ENCODE measurements at places on chromosomes 5 and 9.

DNA sequence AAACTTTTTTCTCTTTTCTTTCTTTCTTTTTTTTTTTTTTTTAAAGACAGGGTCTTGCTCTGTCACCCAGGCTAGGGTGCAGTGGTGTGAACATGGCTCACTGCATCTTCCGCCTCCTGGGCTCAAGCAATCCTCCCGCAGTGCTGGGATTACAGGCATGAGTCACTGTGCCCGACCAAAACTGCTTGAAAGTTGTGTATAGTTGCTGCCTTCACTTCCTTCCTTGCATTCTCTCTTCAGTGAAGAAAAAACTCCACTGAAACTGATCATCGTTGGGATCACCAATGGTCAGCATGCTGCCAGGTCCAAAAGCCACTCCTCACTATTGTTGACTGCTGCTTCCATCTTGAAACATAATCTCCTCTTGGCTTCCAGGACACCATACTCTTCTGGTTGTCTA is 66.6 kb upstream of the CTNNA1 start:
- no peak for DNase-seq

DNA sequence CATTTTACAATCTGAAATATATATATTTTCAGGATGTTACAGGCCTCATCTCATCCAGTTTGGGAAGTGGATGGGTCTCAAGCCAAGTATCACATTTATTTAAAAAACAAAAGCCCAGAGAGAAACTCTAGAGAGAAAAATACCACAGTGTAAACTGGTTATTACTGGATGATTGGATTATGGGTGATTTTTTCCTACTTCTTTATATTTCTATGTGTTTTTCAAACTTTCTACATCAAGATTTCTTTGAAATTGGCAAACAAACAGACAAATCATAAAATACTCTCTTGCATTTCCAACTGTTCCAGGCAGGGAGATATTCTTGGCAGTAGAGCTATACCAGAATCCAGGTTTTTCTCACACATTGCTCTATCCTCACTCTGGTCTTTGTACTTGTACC is 116.0 kb upstream of the SMIM23 start:
- no peak for DNase-seq

- DNase-seq, result peak; percentile 3
These were observed 419.1 kb downstream of the ENC1 start for GRCh38 chr5:74221413-74221812.

DNA sequence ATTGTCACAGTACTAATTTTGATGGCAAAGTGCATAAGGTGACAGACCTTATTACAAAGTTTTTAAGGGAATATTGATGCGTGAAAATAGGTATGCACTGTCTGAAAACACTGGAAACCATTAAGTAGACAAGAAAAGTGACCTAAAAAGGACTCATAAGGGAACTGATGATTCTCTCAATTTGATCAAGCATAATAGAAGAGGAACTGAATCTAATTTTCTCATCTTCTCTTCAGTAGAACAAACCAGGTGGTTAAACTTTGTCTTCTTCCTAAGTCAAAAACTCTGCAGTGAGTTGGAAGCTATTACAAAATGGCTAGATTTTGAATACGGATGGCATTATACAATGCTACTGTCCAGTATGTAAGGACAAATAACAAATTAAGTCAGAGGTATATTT is 53.4 kb downstream of the RNF145 start:
- DNase-seq, result no peak

DNA sequence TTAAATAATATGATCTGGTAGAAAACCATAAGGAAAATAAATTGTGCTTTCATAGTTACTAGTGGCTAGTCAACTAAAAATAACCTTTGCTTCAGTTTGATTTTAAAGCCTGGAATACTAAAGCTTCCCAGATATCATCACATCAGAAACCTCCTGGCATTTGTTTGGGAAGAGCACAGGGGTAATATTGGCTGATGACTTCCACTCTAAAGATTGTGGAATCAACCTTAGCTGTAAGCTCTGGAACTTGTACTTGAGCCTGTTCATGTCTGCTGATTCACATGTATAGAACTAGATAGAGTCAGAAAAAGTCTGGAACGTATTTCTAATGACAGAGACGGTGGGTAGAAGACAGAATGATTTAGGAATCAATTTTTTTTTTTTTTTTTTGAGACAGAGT is 345.0 kb downstream of the CWC27 start:
- DNase-seq, result no peak

- no peak for DNase-seq
These were observed 1.4 kb upstream of the LMX1B start for GRCh38 chr9:126612326-126612812.

DNA sequence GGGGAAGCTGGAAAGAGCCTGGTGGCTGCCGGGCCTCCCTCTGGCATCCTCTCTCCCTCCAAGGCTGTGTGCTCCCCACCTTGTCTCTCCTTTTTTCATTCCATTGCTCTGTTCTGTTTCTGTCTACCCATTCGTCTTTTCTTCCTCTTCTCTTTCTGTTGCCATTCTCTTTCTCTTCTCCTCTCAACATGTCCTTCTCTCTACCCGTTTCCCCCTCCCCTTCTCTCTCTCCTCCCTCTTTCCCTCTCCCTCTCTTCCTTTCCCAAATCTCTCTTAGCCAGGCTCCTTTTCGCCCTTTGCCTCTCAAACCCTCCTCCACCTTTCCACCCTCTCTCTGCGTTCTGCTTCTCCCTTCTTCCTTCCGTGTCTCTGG is 19.4 kb upstream of the KCNIP1 start:
- DNase-seq, result no peak

GRCh38 chr9:77424993-77425392 is 223.1 kb downstream of the GNA14 start:
- DNase-seq, result no peak

DNA sequence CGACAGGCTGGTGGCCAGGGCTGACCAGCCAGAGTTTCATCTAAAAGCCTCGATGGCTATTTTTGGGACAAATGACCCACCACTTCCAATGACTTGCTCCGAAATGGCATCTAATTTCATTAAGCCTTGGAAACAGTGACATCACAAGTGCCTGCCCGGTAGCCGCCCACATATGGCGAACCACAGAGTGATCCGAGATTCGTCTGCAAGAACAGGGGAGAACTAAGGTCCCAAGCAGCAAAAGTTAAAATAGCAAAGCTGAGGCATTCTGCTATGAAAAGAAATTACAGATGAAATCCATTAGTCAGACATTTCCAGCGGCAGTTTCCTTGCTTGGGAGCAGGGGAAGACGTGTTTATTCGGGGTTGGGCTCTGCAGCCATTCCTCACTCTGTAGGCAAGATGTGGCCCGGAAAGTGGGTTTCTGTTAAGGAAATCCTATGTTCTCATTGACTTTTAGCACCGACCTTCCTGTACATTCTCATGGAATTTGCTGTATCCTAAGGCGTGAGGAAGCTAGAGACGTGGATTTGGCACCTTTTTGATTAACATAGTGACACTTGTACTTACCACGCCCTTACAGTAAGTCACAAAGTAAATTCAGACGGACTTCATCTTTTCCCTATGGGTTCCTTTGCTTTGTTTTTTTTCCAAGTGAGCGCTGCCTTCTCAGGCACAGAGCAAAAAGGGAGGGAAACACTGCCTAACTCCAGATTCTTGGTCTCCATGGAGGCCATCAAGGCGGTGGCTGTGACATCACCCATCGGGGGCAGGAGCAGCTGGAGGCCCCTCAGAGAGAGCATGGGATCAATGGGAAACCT is 45.1 kb downstream of the ERGIC1 start:
- DNase-seq, result no peak

- peak; percentile 71 for DNase-seq
These were observed 45.0 kb downstream of the DOCK8 start for GRCh38 chr9:259405-260404.

- DNase-seq, result no peak
These were observed 19.4 kb downstream of the CHD1 start for GRCh38 chr5:98909363-98909762.

DNA sequence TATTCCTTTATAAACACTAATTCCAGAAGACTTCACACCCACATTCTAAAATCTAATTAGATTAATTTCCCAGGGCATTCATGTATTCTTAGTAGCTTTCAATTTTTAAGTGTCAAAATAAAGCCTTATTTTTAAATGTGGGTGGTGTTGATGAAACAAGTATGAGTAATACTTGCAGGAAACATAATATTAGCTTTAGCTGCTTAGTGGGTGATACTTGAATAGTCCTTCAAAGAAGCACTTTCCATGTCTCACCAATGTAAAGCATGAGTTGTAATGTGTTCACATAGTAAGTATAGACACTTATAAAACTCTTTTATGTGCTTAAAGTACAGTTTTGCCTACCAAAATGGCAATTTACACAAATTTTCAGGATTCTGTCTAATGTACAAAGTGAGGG is 6.9 kb downstream of the FNBP1 start:
- DNase-seq, result no peak

- no peak for DNase-seq
These were observed 639.0 kb upstream of the TYRP1 start for GRCh38 chr9:12054235-12054634.

DNA sequence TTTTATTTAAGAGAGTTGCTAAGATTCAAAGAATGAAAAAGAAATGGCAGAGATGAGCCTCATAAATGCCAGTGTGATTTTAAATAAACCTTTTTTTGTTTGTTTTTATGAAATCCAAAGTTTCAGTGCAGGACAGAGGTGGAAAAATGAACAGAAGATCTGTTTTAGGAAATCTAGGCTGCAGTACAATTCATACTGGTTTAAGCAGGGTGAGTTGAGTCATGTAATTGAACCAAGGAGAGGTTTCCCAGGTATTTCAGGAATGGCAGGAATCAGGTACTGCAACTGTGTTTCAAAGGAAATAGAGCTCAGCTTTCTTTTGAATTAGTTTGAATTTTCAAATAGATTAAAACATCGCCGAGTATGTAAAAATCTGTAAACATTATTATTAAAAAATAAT is 3.0 kb upstream of the ANKRD31 start:
- peak; percentile 5 for DNase-seq

- no peak for DNase-seq
These were observed 57.8 kb downstream of the IZUMO3 start for GRCh38 chr9:24487946-24488345.

DNA sequence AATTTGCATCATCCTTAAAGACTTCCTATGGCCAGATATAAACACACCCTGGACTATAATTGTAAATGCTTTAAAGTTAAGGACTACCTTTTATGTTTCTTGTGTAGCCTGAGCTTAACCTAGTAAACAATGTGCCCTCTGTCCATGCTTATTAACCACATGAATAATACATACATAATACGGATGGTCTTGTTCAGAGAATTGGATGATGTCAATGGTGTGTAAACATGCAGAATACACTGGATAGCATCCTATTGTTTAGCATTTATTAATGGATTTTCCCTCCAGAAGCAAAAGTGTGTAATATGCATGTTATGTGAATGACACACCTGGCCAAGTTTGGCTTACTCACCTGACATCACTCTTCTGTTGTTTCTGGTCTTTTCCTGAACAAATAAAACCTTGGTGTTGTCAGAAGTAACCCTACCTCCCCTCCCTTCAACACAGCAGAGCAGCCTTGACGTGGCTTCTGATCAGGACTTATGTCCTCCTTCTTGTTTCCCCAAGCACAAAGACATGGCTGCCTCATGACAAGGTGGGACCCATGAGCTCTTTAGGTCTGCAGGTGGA is 517.9 kb downstream of the MTRR start:
- no peak for DNase-seq

DNA sequence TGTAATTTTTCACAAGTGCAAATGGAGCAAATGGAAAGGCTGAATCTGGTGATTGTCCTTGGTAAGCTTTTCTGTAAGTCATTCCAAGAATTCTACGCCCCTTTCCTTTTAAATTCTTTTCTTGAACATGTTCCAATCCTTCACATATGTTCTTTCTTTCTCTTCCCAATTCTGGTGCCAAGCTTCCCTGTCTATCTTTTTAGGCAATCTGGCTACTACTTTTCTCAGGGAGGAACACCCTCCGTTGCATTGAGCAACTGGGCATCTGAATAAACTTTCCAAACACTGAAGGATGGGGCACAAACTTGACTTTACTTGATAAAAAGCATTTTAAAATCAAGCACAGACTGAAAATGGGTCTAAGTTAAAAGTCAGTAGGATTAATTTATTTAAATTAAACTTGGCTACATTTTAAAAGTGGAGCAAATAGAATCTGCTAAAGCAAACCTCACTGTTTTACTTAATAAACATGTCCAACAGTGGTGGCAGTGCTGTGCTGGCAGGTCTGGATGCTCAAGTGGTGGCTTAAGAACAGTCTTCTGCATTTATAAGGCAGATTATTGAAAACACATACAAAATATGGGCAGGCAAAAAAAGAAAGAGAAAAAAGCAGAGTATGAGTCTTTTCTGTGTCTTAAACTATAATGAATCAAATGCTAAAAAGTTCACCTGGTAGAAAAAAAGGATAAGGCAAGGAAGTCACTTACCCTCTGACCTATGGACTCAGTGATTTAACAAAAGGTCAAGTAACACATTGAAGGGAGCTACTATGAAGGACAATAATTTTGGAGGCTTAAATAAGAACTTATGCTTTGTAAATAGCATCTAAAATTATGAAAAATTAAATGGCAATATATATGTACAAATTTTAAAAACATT is 5.4 kb downstream of the ELL2 start:
- no peak for DNase-seq

- DNase-seq, result no peak
These were observed 267.0 kb downstream of the EBF1 start for GRCh38 chr5:158832731-158833130.

DNA sequence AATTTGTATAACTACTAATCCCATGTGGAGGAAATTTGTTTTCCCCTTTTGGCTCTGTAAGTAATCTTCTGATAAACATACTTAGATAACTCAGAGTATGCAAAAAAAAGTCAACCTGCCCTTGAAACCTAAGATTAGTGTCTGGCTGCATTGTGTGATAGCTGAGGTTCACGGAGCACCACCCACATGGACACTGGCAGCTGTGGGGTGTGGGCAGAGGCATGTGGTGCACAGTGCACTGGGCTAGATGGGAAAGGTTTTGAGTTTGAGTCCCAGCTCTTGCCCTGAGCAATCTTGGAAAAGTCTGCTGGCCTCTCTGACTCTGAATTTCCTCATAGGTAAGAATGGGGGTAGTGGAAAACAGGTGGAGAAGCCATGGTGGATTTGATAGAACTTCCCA is 75.1 kb downstream of the PLCXD3 start:
- no peak for DNase-seq

- no peak for DNase-seq
These were observed 70.3 kb downstream of the PAPPA start for GRCh38 chr9:116223926-116224325.
